ENCODE measurements at places on chromosomes 4 and X.

GRCh38 chrX:110086916-110087484 lies 84.1 kb downstream of the TMEM164 start:
- DNase-seq: no peak

DNA sequence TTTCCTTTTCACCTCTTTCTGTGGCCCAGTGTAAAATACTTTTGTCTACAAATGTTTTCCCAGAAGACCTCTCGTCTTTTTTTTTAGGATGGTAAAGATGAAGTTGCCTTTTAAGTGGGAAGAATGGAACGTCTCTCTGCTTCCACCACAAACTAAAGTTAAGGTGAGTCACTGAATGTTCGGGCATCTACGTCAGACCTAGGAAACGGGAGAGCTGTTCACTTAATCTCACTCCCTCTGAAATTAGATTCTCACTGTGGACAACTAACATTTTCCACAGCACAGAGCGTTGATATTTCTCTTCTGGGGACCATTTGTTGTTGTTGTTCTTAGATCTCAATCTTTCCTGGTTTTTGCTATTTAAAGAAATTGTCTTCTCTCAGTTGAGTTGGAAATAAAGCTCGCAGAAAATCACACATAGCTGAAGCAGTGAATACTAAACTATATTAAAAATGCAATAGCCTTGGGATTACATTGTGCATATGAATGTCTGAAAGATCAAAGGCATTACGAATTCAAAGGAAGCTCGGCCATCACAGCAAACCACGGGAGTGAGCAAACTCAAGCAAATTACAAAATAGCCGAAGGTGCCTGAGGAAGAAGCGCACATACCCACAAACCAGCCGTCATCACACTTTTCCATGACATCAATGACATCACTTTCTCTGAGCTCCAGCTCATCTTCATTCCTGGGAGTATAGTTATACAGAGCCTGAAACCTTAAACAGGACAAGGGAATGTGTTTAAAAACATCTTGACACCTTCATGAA lies 53.9 kb upstream of the PDLIM3 start:
- DNase-seq: no peak

DNA sequence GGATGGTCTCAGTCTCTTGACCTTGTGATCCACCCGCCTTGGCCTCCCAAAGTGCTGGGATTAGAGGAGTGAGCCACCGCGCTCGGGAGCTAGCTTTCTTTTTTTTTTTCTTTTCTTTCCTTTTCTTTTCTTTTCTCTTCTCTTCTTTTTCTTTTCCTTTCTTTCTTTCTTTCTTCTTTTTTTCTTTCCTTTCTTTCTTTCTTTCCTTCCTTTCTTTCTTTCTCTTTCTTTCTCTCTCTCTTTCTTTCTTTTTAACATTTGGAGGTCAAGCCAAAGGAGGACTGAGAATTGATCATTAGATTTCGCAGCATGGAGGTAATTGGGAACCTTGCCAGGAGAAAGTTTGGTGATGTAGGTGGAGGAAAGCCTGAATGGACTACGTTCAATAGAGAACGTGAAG lies 67.4 kb downstream of the LARP7 start:
- no peak for DNase-seq

DNA sequence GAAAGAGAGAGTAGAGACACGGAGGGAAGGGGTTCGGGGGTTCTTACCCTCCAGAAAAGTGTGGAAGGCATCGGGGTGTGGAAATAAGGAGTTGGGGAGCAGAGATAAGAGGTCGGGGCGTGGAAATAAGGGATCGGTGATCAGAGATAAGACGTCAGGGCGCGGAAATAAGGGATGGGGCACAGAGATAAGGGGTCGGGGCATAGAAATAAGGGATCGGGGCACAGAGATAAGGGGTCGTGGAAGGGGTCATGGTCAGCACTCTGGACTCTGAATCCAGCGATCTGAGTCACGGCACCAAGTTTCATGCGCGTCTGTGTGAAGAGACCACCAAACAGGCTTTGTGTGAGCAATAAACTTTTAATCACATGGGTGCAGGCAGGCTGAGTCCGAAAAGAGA lies 119.1 kb downstream of the PCDH10 start:
- DNase-seq: no peak

DNA sequence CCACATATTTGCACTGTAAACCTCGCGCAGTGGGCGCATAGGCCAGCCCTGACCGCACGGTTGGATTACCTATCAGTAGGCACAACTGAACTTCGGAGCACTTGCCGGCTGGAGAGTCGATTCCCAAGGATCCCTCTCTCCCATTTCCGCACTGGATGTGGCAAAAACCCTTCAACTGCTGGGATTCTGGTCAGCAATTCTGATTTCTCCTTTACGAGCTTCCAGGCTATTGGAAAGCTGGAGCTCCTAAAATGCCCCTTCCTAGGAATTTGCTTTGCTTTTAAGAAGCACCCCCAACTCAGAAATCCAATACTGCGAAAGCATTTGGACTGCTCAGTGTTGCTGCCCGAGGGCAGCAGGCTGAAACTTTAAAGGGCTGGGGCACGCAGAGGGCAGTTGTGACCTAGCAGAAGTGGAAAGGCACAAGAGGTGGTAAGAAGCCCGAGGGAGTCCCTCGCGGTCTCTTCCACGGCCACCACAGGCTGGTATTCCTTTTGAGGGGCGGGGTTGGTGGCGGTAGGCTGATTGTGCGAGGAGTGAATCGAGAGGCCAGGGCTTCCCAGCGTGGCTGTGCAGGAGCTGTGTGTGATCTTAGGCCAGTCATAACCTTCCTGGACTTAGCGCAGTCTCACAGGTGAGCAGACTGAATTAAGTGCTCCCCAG lies 1.6 kb downstream of the ZAR1 start:
- no peak for DNase-seq

DNA sequence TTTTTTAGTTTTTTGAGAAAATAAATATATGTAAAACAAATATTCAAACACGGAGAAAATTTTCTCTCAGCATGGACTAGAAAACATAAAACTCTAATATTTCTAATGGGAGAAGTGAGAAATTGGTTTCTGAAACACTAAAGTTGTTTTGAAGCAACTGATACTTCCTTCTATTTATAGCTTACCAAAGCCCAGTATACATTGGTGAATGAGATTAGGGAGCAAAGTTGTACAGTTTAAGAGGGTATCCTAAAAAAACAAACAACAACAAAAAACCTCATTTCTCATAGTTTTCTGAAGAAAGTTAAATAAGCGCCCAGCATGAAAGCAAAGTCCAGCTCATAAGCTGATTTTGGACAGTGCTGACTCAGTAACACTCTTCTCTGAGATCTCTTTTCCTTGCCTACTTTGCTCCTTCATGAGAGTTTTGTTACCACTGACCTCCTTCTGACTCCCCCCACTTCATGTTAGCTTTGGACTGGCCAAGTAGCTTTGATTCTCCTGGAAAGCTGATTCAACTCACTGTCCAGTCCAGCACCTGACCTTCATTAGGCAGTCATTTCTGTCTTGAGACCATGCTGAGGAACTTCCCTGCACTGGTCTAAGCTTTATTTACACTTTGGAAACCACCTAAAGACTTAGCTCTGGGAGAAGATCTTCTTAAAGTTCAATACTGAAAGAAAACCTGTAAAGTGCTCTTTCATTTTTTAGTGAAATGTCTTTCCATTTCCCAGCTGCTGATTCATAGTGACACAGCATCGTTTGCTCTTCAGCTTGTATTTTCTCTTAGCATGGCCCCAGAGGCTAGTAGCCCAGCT lies 21.8 kb upstream of the P2RY10 start:
- DNase-seq: no peak

DNA sequence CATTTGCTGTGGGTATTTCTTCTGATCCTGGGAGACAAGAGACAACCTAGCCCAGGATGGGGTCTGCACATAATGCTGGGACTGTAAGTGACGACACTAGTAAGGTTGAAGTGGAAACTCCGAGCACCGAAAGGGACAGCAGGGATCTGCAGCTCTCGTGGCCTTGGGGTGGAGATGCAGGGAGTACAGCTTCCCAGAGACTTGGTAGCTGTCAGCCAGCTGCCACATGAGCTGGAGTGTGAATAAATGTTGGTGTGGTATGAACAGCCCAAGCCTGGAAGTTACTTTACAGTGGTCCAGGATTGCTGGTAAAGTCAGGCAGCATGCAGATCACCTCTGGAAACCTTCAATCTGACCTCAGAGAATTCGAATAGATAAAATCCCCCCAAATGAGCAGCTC lies 97.6 kb downstream of the FAM193A start:
- no peak for DNase-seq

DNA sequence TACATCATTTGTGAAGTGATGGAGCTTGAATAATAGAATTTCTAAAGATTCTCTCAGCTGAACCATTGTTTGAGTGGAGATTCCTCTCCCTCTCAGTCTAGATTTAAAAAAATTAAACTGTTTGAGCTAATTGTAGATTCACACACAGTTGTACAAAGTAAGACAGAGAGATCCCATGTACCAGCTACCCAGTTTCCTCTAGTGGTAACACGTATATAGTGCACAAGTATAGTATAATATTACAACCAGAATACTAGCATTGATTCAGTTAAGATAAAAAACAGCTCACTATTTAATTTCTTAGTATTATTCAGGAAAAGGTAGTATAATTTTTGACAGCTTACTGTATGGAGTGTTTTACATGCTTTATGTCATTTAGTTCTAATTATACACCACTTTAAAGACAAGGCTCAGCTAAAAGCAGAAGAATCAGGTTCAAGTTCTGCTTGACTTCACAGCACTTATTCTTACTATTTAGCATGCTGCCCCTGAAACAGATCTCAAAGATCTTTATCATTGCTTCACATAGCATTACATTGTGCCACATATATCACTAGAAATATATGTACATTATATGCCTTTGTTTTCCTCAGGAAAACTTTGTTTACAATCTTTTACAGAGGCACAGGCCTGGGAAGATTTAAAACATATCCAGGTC lies 136.1 kb downstream of the SNCA start:
- no peak for DNase-seq

- no peak for DNase-seq
These were observed 8.7 kb downstream of the FHDC1 start for GRCh38 chr4:152944666-152945320.

- DNase-seq: no peak
These were observed at the start of gene ADH1C for GRCh38 chr4:99352602-99353537. ADH1C (minus strand) TSS chr4:99352746; CDS start chr4:99352675, 71 bp downstream.

DNA sequence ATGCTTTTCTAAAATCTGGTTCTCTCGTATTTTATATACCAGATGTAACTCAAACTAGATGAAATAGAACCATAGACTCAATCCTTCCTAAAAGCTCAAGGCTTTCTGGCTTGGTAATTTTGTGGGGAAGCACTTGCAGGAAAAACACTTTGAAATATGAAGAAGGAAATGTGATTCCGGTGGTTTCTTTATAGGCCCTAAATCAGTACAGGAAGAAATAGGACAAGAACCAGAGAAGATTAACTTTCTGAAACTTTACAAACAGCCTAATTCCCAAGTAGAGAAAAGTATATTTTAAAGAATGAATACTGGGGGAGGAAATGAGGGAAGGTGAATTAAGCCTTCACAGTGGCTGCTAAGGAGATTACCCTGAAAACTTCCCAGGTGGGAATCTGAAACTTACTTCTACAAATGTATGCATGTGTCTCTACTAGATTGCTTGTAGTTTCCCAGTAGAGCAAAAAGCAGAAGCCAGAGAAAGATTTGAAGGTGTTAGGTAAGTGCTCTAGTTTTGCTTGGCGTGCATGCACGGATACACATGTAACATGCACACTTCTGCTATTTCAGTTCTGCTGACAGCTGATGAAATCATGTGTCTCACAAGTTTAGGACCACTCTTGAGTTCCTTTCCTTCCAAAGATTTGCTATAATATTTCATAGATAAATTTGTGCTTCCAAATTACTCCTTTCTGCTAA lies 92.1 kb downstream of the AFF1 start:
- no peak for DNase-seq

GRCh38 chr4:180391613-180392012 lies 1851.6 kb upstream of the TENM3 start:
- DNase-seq: no peak

- no peak for DNase-seq
These were observed 890.7 kb upstream of the INTU start for GRCh38 chr4:126742048-126742447.

GRCh38 chrX:46994096-46994495 lies 81.9 kb downstream of the JADE3 start:
- DNase-seq: no peak
